ENCODE measurements at places on chromosomes 1 and 21. TPM values are rescaled to one million over a fixed set of nuclear protein-coding genes. Genes with fewer than 3 reads are reported as not detected.

Gene RGS2
- total RNA-seq: 163 TPM

DNA sequence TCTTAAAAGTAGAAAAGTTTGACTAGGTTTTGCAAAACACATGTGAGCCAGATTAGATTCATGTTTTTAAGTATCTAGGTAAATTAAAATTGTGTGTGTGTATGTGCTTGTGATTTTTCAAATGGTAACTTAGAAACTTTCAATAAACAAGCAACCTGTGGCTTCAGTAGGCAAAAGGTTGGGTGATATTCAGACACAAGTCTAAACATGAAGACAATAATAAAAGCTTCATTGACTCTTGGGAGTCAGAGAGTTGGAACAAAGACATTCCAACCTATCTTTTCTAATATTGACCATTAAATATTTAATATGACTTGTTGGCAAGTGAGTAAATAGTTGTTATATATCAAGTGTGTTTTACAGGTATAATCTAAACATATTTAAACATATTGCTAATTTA, 1049.6 kb upstream of the ADGRL4 start:
- no peak for DNase-seq
- no peaks in the 10 kb centered on the region for H3K36me3 ChIP-seq
- peaks cover 15% of the 10 kb centered on the region for H3K4me1 ChIP-seq
- no peak overlapping the region for H3K27ac ChIP-seq
- no peak overlapping the region for H3K4me3 ChIP-seq
- no peaks in the 10 kb centered on the region for H3K27me3 ChIP-seq

- DNase-seq: no peak
- H3K4me3 ChIP-seq: no peak overlapping the region
- H3K27ac ChIP-seq: no peak overlapping the region
- no peaks in the 10 kb centered on the region for H3K27me3 ChIP-seq
These were observed 495.8 kb downstream of the AJAP1 start for GRCh38 chr1:5150191-5150590.

- H3K27ac ChIP-seq: no peak overlapping the region
- H3K36me3 ChIP-seq: no peaks in the 10 kb centered on the region
- DNase-seq: peak; percentile 60
- no peaks in the 10 kb centered on the region for H3K27me3 ChIP-seq
- no peaks in the 10 kb centered on the region for H3K4me1 ChIP-seq
These were observed 96.5 kb downstream of the LIPI start for GRCh38 chr21:14114251-14114650.

DNA sequence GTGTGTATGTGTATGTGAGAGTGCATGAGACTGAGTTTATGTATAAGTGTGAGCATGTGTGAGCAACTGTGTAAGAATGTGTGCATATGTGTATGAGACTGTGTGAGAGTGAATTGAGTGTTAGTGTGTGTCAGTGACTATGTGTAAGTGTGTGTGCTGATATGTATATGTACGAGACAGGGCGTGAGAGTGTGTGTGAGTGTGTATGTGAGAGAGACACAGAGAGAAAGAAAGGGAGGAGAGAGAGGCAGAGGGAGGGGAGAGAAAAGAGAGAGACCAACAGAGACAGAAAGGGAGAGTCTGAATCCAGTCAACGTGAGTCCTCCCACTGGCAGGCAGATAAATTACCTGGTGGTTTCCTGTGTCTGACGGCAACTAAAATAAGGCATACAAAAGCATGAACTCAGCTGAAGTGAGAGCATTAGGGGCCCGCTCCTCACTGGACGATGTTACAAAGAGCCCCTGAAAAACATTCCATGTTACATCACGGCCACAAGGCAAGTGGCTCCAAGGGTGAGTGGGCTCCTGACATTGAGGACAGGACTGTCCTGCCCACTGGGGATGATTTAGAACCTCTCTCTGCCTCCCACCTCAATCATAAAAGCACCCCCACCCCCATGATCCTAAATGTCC, 66.6 kb upstream of the TIAM1 start:
- no peak for DNase-seq
- no peak overlapping the region for H3K27ac ChIP-seq
- H3K4me3 ChIP-seq: no peak overlapping the region
- no peaks in the 10 kb centered on the region for H3K36me3 ChIP-seq
- no peaks in the 10 kb centered on the region for H3K27me3 ChIP-seq

DNA sequence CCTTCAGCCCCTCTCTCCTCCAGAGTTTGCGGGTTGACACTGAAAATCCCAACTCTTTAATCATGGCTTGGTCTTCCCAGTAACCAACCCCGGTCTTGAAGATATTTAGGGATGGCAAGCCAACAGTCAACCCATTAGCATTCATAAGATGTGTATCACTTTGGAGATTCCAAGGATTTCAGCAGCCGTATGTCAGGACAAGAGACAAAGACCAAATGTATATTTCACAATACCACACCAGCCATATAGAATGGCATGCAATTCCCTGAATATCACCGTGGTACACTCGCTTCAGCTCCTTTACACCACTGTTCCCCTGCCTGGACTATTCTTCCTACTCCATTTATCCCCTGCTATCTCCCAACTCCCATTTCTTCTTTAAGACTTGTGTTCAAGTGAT, 109.2 kb downstream of the CSMD2 start:
- DNase-seq: no peak
- H3K36me3 ChIP-seq: no peaks in the 10 kb centered on the region
- no peak overlapping the region for H3K27ac ChIP-seq
- no peaks in the 10 kb centered on the region for H3K4me1 ChIP-seq

Gene KCNA3
- not detected for total RNA-seq

Gene BTBD19
- total RNA-seq: 4.3 TPM

- H3K27ac ChIP-seq: no peak overlapping the region
- H3K36me3 ChIP-seq: no peaks in the 10 kb centered on the region
- DNase-seq: no peak
- no peaks in the 10 kb centered on the region for H3K4me1 ChIP-seq
- no peak overlapping the region for H3K4me3 ChIP-seq
- no peaks in the 10 kb centered on the region for H3K27me3 ChIP-seq
These were observed 196.4 kb downstream of the KAZN start for GRCh38 chr1:14794906-14795305.

Gene GJB3
- total RNA-seq: 89.9 TPM

Data from PC-3 (cell line).